Ecto neural progenitor cell (in vitro differentiated cells): ENCODE measurements at places on chromosomes 3 and 15.

DNA sequence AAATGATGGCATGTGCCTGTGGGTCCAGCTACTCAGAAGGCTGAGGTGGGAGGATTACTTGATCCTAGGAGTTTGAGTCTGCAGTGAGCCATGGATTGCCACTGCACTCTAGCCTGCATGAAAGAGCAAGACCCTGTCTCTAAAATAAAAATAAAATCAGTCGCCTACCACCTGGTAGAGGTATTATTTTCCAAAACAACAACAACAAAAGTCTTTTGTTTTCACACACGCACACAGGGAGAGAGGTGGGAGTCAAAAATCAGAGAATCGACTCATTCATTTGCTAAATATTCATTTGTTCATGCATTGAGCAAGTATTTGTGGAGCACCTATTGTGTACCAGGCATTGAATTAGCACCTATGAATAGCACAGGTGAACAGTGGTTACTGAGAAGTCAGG lies 218.1 kb downstream of the LRTM1 start:
- DNase-seq, result no peak

- no peak for DNase-seq
Observed at GRCh38 chr3:71311661-71312046, 271.9 kb downstream of the FOXP1 start.

- DNase-seq, result no peak
Observed at GRCh38 chr3:174342941-174343501, 516.1 kb upstream of the NAALADL2 start.

- DNase-seq, result no peak
Observed at GRCh38 chr3:153410517-153410916, 248.5 kb downstream of the RAP2B start.

DNA sequence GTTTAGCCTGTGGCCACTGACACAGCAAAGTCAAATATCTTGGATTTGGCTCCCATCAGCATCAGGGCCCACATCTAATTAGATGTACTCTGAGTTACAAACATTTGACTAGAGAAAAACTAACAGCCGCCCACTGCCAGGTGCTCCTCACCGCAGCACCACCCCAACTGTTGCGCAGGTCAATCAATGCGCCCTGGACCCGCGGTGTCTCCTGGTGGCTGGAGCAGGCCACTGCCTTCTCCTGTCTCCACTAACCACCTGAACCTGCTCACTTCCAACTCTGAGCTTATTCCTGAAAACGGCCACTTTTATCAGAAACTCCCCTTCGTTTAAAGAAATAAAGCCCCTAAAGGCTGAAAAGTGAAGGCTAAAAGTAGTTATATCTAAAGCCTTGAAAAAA lies 4.3 kb downstream of the RIOX2 start:
- DNase-seq, result no peak

GRCh38 chr15:75140080-75140879 lies 61.4 kb upstream of the C15orf39 start:
- no peak for DNase-seq

DNA sequence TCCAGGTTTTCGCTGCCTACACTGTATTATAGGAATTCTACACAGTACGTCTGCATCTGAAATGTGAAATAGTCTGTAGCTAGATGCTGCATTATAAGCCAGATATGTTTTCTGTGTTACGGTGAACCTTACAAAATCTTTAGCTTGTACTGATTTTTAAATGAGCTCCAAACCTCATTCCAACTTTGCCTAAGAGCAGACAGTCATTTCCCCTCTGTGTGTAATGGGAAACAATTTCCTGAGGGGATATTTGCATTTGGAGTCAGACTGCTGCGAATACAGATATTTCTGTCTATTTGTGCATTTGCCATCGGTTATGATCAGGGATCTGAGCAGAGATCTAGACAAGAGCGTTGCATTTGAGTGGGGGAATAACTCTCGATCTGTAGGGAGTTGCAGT lies 37.5 kb downstream of the ARNT2 start:
- DNase-seq, result no peak
